ENCODE measurements at places on chromosomes 6 and 20.

GRCh38 chr20:20939006-20939405, 167.2 kb downstream of the LINC00237 start:
- no peak for DNase-seq

DNA sequence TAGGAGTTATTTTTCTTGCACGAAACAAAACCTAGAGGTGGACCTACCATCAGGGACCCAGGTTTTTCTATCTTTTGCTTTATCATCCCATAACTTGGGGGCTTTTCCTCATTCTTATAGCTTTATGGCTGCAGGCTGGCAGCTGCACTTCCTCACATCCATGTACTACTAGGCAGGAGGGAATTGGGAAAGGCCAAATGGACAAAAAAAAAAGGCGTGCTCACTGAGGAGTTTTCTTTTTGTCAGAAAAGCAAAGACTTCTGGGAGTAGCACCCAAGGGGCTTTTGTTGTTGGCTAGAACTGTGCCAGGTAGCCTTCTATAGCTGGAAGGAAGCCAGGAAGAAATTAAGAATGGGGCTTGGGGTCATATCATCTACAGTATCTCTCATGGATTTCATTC, 61.4 kb downstream of the SLX4IP start:
- no peak for DNase-seq

- DNase-seq, result no peak
Measured at GRCh38 chr20:23167431-23167830, 81.3 kb upstream of the CD93 start.

DNA sequence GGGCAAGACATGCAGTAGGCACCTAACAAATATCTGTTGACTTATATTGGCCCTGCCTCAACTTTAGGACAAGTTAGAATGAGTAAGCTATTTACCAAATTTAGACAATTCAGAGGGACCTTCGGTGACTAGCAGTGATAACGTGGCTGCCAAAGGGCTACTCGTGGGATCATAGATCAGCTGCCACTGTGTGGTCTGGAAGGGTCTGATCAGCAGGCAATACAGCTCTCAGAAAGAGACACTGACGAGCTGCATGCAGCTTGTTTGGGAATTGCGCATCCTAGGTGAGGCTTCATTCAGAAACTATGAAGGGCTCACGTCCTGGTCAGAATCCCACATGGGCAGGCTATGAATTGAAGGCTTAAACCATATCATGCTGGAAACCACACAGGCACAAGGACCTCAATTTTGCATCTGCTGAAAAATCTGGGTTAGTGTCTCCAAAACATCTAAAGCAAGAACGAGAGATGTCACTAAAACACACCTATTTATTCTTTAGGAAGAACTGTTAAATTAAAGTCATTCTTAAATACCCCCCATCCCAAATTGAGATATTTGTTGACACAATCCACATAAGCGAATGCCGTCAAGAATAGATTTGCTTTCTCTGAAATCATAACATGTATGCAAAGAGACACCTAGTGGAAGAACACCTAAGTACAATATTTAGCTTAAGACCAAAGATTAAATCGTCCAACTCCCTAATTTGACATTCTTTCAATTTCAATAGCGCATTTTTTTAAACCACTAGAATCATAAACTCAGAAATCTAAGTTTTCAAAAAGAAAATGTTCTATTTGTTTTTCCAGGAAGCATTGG, 79.6 kb downstream of the IPCEF1 start:
- DNase-seq, result no peak

DNA sequence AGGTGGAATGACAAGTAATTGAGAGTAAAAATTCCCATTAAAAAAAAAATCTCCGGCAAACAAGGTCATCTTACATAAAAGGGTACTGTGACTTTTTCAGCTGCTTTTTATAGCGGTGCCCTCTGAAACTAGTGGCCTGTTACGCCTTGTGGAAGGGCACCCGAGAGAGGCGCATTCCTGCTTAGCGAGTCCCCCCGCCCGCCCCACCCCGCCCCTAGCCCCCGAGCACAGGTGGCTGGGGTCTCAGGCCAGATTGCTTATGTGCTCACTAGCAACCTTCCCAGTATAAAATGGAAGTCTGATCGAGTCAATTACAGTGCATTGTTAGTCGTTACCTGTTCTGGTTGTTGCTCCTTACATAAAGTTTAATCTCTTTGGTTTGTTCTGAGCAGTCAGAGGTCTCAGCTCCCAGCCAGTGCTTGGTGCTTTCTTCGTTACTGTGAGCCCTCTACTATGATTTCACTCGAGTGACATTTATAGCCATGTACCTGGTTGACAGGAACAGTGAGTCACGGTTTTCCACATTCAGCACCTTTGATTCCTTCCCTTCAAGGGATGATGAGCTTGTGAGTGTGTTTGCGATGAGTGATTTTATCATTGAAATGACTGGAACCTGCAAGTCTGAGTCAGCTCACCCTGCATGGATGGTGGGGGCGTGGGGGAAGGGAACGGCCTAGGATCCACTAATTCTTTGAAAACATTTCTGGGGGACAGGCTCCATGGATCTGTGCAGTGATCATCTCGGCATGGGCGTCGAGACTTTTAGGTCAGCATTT, 47.6 kb downstream of the ZDHHC14 start:
- no peak for DNase-seq

DNA sequence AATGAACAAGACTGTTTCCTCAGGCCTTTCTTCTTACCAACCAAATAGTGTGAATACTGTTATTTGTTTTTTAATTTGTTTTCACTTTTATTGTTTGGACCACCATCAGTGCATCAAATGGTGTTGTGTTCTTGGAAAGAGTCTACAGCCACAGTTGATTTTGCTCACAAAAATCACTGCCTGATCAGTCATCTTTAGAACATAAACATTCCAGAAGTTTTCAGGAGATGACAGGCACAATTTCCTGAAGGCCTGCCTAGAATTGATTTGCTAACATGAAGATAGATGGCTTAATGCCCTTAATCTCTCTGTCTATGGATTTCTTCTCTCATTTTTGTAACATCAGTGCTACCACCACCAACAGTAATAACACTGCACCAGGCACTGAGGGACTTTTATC, 13.5 kb downstream of the IL22RA2 start:
- DNase-seq, result no peak

DNA sequence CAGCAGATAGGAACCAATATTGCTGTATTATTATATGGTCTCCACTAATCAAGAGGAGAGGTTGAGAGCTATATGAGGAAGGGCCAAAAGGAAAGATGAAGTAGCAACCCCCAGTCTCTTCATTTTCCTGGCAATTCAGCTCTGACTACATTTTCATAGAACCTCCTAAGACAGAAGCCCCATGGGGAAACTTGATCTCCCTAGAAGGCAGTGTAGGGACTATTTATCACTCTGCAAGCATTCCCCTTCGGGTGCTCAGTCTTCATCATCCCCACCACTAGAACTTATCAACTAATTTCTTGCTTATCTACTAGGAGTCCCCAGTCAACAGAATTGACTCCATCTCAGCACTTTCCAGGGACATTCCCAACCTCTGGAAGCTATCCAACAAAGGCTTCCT, 25.5 kb upstream of the ITCH start:
- DNase-seq, result no peak

DNA sequence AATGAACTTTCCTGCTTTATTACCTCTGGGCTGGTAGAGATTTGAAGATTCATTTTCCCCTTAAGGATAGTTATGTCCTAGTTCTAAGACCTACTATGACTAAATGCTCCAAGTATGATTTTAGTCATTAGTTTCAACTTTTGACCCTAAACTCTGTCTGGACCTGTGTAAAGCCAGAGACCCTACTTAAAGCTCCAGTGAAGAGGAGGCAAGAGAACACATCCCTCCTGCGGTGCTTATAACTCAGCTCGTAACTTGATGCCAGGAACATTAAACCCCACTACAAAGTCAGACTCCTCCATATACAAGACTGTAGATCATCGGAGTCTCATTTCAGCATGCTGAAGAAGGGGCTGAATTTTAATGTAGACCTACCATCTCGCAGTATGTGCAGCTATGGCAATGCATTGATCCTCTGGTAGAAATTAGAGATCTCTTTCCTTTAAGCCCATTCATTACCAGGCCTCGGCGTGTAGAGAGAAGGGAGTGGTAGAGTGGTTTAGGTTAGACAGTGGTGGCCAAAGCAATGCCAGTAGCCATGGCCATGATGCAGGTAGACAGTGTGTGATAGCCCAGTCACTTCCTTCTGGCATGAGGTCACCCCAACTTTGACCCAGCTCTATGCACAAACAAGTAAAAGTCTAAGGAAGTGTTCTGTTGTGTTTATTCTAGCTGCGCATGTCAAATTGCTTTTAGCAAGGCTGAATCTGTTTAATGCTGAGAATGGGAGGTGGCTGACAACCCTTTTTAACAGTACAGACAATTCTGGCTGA, 34.8 kb upstream of the MYB start:
- no peak for DNase-seq
